Inflammatory macrophage treated with lipopolysaccharide for 1 hour (primary cell): ENCODE measurements at places on chromosomes 13 and 19.

DNA sequence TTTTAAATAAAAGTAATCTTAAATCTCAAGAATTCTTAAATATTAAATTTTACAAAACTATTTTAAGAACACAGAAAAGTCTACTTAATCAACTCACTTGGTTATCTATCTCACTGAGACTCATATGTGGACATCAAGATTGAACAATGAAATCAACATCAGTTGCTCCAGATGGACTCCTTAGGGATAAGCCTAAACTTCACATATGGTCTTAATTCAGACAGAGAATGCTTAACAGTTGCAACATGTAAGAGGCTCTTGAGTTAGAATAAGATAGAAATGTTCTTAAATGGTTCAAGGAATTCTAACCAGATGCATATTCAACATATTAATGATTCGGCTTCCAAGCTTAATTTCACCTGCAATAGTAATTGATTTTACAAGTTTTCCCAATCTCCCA is 1730.9 kb downstream of the PCDH9 start:
- no peak for DNase-seq

GRCh38 chr13:95647321-95647720 is 2.8 kb upstream of the DZIP1 start:
- DNase-seq: no peak

DNA sequence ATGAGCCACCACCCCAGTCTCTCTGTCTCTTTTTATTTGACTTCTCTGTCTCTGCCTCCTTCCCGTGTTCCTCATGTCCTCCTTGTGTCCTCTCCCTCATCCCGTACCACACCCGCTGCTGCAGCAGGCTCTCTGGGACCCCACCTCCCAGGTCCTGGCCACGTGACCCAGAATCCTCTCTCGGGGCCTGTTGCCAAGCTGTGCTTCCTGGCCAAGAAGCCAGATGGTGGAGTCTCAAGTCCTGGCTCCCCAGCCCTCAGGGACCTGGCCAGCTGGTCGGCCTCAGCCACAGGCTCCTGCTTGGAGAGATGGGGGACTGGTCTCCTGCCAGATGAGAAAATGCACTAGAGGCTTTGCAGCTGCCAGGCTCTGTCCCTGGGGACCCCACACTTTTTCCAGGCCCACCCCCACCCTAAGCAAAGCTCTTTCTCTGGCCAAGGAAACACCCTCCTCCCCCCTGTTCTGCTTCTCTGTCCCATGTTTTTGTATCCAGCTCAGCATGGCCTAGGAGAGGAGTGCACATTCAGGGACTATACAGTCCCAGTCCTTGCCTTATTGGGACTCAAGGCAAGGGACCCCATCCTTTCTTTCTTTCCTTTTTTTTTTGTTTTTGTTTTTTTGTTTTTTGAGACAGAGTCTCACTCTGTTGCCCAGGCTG is 34.3 kb upstream of the SHKBP1 start:
- DNase-seq: no peak

- peak; percentile 38 for DNase-seq
Observed at GRCh38 chr19:32570081-32570785, 10.8 kb upstream of the PDCD5 start.

DNA sequence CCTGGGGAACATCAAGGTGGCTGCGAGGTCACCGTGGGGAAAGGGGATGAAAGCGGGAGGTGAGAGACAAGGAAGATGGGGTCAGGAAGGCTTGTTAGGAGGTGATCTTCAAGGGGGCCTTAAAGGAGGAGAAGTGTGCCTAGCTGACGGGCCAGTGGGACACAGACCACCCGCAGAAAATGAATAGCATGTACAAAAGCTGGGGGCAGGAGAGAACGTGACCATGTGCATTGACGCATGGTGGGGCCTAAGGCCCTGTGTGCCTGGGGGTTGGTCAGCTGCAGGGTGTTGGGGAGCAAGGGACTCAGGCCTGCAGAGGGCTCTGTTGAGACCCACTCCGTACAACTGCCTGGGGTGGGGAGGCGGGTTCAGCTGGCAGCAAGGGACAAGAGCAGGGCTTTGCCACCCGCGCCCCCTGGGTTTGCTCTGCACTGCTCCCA is 5.9 kb downstream of the RAB8A start:
- DNase-seq: no peak

GRCh38 chr13:20470136-20470535 is 55.5 kb downstream of the CRYL1 start:
- DNase-seq: no peak

GRCh38 chr19:5953680-5954213 is 24.2 kb downstream of the RANBP3 start:
- peak; percentile 42 for DNase-seq

- no peak for DNase-seq
Observed at GRCh38 chr19:15672580-15673175, at the start of gene CYP4F12. Gene CYP4F12 (plus strand): TSS chr19:15673087. CDS start chr19:15673530, 443 bp downstream.

- no peak for DNase-seq
Observed at GRCh38 chr13:73496711-73497110, 437.9 kb downstream of the KLF5 start.

DNA sequence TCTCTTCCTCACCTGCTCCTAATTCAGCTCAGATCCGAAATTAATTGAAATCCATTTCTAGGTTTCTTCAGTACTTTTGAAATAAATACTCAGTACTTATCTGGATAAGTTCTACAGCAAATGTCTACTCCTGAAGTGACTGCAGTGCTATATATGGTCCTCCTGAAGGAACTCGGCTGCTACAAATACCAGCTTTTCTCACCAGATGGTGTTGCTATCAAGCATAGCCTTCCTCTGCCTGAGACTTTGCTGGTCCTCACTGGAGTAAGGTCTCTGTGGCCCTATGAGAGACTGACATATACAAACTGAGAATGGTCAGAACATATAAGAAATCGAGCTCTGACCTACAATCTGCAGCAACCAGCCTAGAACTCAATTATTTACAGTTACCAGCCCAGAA is 161.6 kb downstream of the NDFIP2 start:
- DNase-seq: no peak
